ENCODE measurements at places on chromosomes 5 and 9.
A peak's percentile ranks its signal among the peaks of the same experiment; 100 is the strongest.

- DNase-seq, result no peak
These were observed 164.5 kb downstream of the EBF1 start for GRCh38 chr5:158935215-158935614.

GRCh38 chr5:74866596-74867162, 492 bp upstream of the FAM169A start:
- DNase-seq, result no peak

GRCh38 chr5:36397901-36398536, 96.3 kb upstream of the RANBP3L start:
- no peak for DNase-seq

DNA sequence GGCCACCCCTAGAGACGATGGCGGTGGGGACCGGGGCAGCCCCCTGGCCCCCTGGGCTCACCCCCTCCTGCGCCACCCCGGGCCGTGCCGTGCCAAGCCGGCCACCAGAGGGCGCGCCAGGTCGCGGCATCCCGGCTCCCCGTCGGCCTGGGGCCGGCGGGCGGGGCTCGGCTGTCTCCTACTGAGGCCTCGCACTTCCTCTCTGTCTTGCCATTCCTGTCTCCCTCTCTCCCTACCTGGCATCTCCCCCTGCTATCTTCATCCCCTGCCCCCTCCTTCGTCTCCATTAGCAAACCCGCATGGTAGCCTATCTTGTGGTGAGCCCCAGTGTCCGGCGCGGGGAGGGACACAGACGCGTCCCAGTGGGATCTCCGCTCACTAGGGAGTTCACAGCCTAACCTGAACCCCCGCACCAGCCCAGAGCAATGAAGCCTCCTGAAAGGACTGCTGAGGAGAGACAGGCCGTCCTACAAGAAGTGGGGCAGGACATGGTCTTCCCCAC, 29.8 kb upstream of the FABP6 start:
- peak; percentile 51 for DNase-seq

- DNase-seq, result no peak
These were observed 4.3 kb upstream of the RMND5B start for GRCh38 chr5:178126556-178126955.

DNA sequence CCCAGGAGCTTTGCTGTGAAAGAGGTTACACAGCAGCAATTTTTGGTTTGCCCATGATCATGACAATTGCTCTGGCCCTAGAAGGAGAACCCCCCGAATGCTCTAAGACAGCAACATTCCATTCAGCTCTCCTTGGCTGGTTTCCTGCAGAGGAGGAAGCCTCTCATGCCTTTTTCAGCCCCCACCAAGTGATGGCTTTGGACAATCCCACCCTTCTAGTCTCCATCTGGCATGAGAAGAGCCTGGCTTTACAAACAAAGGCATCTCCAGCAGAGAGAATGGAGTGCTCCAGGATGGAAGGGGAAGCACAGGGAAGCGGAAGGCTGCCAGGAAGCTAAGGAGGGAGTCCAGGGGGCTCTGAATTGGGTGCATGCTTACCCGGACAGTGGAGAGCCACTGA, 98.4 kb downstream of the CRB2 start:
- no peak for DNase-seq

DNA sequence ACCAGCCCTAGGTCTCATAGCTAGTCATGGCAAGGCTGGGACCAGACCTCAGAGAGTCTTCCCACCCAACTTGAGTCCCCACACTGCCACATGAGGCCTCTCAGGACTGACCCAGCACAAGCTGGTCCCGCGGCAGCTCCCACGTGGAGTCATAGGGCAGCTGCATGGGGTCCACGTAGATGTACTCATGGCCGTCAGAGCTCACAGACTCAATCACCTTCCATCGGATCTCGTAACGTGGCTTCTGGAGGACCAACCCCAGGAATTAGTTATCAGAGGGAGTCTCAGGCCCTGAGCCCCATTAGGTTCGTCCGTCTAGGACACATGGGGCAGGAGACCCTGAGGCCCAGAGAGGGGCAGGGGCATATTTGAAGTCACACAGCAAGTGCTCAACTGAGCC, 30.3 kb downstream of the PDGFRB start:
- no peak for DNase-seq

- DNase-seq, result no peak
These were observed 14.8 kb upstream of the PHYHD1 start for GRCh38 chr9:128905964-128906363.

GRCh38 chr9:123276551-123276950, 8.2 kb upstream of the STRBP start:
- DNase-seq, result no peak

GRCh38 chr5:39020458-39020857, 53.7 kb downstream of the RICTOR start:
- no peak for DNase-seq

DNA sequence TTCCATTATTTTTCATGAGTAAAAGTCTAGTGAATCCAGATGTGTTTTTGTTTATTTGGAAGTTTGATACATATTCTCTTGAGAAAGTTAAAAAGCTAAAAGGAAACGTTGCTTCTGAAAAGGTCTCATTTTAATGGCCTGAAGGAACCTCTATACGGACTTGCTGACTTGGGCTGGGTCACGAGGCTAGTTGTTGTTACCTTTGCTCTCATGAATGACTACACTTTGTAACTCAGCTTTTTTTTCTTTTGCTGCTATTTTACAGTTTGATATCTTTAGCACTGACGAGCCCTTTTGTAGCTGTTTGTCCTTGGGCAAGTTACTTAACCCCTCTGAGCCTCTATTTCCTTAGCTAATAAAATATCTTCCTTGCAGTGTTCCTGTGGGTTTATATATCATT, 211.5 kb downstream of the PCSK5 start:
- DNase-seq, result no peak

- DNase-seq, result no peak
These were observed 370.5 kb downstream of the PTPRD start for GRCh38 chr9:10242255-10242654.

DNA sequence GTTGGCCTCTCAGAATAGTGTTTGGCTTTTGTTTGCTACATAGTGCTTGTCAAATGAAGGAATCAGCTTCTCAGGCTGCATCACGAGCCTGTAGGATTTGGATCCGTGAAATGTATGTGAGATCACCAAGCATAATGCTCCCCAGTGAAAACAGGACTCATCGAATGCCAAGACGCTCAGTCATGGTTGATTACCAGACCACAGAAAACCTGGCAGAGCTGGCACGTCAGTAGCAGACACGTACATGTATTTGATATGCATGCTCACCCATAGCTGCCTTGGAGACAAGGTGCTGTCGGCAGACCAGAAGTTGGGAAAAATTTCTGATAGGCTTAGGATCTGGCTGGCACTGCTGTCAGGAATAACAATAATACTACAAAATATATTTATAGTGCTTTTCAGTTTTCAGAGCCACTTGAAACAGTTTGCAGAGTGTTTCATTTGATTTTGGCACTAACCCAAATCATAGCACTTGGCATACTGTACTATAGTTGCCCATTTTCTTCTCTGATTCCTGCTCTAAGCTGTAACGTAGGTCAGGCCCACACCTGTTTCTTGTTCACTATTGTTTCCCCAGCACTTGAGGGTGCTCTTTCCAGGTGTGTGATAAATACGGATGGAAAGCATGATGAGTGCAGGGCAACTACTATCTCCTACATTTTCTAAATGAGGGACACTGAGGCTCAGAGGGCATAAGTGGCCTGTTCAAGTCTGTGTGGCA, 226.1 kb downstream of the NR3C1 start:
- no peak for DNase-seq

- no peak for DNase-seq
These were observed 80.8 kb upstream of the OSMR start for GRCh38 chr5:38764937-38765391.

GRCh38 chr9:19481971-19482404, 73.2 kb downstream of the ACER2 start:
- DNase-seq, result no peak

GRCh38 chr5:107425541-107426031, 245.2 kb downstream of the EFNA5 start:
- no peak for DNase-seq

- no peak for DNase-seq
These were observed 444.7 kb downstream of the HINT1 start for GRCh38 chr5:130720355-130720754.

GRCh38 chr9:33414889-33415500, 12.6 kb upstream of the AQP7 start:
- no peak for DNase-seq

- DNase-seq, result peak; percentile 40
These were observed 3.0 kb upstream of the FAM13B start for GRCh38 chr5:138035605-138036537.

- DNase-seq, result no peak
These were observed 21.8 kb downstream of the ENTREP1 start for GRCh38 chr9:69346596-69347390.

DNA sequence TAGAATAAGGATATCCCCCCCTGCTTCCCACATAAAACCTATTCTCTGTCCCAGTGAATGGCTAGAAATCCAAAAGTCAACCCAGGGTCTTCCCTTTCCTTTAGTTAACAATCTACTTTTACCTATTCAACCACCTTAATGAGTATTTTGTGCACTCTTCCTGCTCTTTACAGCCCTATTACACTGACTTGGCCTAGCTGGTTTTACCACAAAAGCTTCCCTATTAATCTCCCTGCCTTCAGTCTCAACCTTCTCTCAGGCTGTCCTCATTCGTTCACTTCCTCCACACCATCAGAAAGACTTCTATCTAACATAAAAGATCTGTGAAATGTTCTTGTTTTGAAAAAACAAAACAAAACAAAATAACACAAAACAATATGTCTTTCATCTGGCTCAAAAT, 16.2 kb downstream of the CTNNAL1 start:
- DNase-seq, result no peak

DNA sequence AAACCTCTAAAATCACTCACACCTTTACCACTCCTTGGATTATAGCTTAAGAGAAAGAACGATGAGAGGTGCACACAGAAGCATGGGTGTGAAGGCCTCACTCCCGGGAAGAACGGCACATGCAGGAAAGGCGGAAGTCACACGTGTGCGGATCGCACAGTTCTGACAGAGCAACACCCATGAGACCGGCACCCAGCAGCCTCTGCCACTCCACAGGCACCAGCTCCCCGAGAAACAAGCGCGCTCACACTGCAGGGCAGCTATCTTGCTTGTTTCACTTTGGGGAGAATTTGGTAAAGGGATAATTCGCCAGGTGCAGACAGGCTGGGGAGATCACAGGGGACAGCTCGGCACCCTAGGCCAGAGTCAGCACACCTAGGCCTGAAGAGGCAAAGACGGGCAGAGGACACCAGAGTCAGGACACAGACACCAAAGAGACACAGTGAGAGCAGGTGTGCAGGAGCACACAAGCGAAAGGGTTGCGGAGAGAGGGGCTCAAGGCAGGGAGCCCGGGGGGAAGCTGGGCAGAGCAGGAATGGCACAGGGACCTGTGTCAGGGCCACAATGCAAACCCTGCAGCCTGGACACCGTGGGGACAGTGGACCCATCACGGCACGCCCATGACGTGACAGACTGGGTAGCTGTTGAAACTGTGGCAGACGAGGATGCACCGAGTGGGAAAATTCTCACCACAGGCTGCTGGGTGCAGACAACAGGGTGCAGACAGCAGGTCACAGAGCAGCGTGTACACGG, 81.7 kb downstream of the CAMSAP1 start:
- DNase-seq, result no peak

DNA sequence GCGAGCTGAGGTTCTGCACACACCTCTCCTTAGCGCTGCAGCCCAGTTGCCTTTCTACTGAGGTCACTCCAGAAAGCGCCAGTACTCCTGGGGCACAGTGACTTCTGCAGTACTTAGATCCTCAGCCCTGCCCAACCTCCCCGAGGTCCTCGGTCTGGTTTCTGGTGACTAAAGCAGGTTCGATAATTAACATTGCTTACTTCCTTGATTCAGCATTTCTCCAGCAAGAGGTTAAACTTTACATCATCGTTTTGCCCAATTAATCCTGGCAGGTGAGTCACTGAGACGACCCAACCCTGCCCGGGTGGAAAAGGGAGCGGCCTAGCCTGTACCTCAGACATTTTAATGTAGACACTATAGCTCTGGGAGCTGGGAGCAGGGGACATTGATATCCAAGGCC, 77.6 kb downstream of the PLAC8L1 start:
- DNase-seq, result no peak

DNA sequence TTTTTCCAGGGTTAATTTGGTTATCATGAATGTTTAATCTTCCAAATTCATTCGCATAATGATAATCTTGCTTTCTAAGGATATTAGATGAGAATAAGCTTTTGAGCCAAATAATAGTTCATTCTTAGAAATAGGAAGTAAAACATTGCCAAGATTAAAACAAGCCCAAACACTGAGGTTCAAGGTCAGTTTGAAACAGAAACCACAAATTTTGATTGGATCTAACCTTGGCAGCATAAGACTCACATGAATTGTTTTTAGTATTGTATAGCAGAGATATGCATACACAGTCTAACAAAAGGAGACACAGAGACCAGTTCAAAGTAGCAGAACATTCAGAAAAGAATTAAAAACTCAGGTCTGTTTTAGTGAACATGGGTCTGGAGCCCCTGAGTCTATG, 43.4 kb upstream of the VCAN start:
- no peak for DNase-seq

GRCh38 chr5:148446611-148447010, 62.9 kb downstream of the FBXO38 start:
- DNase-seq, result no peak

GRCh38 chr5:39063037-39063436, 11.2 kb downstream of the RICTOR start:
- no peak for DNase-seq

- no peak for DNase-seq
These were observed 34.3 kb downstream of the FAT2 start for GRCh38 chr5:151556806-151557205.

DNA sequence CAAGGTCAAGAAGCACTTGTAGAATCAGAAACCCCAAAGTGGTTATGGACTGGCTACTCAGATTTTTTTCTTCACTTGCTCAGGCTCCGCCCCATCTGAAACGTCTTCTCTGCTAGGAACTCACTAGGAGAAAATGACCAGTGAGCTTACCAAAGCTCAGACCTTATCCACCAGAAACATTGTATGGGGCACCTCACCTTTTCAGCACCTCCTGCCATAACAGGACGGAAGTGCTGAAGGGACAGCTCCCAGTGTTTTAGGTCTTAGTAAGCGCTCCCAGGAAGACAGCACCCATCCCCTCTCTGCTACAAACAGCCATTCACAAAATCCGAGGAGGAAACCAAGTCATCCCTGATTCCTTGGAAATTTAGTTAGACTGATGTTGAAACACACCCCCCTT, 1.2 kb upstream of the GABRA1 start:
- DNase-seq, result no peak

GRCh38 chr5:32027093-32027716, 146.9 kb downstream of the GOLPH3 start:
- DNase-seq, result no peak

- DNase-seq, result no peak
These were observed 253.9 kb upstream of the DMAC1 start for GRCh38 chr9:8053501-8053900.

GRCh38 chr5:51685419-51685818, 302.2 kb downstream of the ISL1 start:
- no peak for DNase-seq

DNA sequence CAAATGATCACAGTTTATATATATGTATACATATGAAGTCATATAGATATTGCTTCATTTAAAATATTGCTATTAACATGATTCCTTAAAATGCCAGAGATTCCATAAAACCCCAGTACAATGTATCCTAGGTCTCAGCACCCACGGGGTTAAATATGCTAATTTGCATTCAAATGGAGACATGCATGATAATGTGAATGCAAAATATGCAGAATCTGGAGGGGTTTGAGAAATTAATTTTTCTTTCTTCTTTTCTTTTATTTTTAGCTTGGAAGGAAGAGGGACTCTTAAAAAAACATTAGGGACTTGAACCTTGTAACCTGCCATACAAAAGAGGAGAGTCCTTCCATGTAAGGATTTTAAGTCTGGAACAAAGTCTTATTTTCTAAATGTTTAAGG, 211.9 kb downstream of the MEF2C start:
- DNase-seq, result no peak
